ENCODE measurements at places on chromosomes 11 and 22.
A peak's percentile ranks its signal among the peaks of the same experiment; 100 is the strongest.

DNA sequence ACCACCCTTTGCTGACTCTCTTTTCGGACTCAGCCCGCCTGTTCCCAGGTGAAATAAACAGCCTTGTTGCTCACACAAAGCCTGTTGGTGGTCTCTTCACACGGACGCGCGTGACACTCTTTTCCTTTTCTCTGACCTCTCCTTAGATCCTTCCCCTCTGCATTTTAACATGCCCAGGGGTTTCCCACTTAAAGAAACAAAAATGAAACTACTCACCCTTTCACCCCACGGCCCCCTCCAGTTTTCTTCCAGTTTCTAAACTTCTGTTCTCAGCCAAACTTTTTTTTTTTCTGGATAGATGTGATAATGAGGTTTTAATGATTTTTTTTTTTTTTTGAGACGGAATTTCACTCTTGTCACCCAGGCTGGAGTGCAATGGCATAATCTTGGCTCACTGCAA, 32.8 kb upstream of the NUP50 start:
- DNase-seq, result no peak

- DNase-seq, result no peak
Measured at GRCh38 chr22:27573280-27574001, 228.1 kb downstream of the MN1 start.

DNA sequence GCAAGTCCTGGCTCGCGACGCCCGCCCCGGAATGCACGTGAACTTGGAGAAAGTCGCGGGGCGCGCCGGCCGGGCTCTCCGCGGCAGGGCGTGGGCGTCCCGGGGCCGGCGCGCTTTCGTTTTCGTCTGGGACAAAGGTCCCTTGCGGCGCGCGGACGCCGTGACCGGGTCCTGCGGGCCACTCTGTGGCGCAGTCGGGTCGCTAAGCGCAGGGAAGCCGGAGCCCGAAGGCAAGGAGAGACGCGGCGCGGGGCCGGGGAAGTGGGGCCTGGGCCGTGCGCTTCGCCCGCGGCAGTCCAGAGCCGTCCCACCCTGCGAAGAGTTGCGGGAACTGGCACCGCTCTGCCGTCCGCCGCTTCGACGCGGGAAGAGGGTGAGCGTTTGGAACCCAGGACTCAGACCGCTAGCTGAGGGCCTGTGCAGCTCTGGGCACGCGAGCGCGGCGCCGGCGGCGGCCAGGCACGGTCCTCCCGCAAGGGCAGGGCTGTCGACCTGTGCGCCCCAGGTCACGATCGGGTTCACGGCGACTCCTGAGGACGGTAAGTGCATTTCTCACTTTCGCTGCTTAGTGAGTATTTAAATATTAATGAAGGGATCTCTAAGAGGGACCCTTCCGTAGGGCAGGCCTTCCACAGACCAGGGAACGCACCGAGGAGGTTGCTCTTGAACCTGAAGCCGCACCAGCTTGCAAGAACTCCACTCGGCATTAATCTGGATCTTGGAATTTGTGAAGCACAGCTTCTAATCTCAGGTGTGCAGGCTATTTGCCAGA, 78.0 kb upstream of the PPARA start:
- peak; percentile 72 for DNase-seq

DNA sequence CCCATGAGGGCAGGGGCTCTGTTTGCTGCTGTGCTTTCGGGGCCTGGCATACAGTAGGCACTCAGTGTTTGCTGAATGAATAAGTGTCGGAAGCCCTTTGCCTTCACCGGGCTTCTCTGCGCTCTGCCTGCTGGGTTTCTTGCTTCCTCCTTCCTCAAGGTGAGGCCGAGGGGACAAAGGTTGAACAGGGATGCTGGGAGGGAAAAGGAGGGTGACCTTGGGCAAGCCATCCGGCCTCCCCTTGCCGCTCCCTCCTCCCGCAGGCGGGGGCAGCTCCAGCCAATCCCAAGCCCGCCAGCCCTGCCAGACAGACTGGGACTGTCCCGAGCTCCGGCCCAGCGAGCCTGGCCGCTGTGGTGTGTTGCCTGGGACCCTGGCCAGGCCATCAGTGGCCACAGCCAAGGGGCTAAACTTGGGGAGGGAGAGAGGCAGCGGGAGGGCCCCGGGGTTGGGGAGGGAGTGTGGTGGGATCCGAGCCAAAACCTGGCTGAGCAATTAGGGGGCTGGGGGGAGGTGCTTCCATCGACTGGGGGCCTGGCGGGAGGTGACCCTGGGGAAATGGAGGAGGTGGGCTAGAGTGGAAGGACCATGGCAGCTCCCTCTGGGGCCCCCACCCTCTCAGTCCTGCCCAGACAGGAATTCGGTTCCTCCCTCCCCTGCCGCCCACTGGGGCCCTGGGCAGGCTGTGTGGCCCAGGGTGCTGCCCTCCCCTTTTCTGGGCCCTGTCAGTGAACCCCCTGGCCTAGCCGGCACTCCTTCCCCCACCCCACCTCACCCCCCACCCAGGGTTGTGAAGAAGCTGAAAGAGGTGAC, 3.4 kb upstream of the RCOR2 start:
- DNase-seq, result no peak

DNA sequence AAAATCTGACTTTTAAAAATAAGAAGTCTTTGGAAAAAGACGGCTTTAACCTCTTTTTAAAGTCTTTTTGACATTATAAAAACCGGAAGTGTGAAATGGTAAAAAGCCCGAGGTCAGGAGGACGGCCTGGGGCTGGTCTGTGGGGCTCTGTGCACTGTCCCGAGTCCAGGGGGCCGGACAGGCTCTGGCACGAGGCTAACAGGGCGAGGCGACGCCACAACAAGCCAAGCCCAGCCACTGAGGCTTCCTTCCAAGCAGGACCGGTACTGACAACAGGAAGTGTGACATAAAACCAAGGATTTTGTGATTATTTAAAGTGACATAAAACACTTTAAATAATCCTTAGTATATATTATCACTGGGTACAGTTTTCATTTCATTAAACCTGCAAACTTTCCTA, 39.2 kb downstream of the BRD1 start:
- DNase-seq, result no peak

GRCh38 chr11:38718659-38719058, 2120.6 kb upstream of the RAG2 start:
- DNase-seq, result no peak

- DNase-seq, result no peak
Measured at GRCh38 chr11:77152846-77153245, 24.8 kb downstream of the MYO7A start.

DNA sequence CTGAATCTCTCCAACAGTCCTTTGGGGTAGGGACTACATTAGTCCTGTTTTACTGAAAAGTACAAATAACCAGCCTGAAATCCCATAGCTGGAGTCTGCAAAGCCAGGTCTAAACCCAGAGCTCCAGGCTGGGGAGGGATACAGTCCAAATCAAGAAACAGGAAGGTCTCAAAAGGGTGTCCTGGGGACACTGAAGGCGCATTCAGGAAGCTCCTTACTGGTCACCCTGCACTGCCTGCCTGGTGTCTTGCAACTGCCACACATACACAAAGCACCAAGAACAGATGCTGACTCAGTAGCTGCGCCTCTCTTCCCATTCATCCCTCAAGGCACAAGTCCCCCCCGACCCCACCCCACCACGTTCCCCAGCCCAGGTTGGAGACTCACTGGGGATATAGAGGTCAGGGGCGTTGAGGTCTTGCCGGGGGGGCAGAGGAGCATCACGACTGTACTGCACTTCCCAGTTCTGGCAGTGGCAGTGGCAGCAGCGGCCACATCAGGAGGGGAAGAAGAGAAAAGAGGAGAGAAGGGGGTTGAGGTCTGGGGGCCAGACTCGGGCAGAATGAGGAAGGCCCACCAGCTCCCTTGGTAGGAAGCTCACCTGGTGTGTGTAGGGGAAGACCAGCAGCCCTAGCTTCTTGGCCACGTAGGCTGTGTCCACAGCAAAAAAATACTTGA, 1.6 kb downstream of the YIF1A start:
- no peak for DNase-seq

DNA sequence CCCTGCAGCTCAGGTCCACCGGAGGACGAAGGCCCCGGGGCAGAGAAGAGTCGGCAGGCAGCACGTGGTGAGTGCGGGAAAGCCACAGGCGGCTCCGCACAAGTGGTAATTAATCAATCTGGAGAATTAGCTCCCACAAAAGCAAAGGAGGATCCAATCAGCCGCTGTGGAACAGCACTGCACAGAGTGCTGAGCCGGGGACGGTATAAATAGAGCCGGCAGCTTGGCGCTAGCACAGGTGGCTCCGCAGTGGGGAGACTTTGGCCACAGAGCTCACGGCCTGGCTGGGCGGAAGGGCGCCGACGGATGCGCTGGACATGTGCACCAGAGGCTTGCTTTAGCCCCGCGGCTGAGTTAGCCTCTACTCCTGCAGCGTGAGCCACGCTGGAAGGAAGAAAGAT, 48.9 kb downstream of the IGSF9B start:
- no peak for DNase-seq

- DNase-seq, result no peak
Measured at GRCh38 chr11:8006349-8006977, 19.3 kb downstream of the EIF3F start.

DNA sequence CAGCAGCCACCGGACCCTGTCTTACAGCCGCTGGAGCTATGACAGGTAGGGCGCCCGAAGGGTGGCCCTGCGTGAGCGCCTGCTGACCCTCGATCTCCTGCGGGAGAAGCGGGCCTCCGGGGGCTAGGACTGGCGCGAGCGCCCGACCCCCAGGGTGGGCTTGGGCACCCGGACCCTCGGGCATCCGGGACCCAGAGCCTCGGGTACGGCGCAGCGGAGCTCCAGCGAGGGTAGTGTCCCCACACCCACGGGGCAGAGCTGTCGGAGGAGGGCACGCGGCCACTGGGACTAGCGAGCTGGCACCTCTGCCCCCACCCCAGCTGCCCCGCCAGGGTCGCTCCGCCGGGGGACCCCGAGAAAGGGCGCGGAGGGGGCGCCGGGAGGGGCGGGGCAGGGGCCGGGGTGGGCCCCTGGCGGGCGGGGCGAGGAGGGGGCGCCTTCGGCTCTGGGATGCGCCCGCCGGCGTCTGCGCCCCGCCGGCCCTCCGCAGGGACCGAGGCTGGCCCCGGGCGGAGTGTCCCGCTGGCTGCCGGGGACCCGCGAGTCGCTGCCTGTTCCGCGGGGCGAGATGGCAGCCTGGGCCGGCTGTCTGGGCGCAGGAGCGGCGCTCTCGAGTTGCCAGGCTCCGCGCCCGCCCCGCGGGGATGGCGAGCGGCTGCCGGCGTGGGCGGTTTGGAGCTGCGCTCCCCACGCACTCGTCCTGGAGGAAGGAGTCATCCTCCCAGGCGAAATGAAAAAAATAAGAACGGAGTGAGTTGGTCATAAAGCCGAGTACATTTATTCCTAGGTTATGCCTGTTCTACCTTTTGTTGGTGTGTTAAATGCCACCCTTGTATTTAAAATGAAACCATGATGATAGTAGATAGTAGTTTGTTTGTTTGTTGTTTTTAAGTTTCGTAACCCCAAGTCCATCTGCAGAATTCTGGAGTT, 32.4 kb downstream of the EIF3F start:
- no peak for DNase-seq

- no peak for DNase-seq
Measured at GRCh38 chr11:60208146-60208895, 25.4 kb upstream of the MS4A6A start.

DNA sequence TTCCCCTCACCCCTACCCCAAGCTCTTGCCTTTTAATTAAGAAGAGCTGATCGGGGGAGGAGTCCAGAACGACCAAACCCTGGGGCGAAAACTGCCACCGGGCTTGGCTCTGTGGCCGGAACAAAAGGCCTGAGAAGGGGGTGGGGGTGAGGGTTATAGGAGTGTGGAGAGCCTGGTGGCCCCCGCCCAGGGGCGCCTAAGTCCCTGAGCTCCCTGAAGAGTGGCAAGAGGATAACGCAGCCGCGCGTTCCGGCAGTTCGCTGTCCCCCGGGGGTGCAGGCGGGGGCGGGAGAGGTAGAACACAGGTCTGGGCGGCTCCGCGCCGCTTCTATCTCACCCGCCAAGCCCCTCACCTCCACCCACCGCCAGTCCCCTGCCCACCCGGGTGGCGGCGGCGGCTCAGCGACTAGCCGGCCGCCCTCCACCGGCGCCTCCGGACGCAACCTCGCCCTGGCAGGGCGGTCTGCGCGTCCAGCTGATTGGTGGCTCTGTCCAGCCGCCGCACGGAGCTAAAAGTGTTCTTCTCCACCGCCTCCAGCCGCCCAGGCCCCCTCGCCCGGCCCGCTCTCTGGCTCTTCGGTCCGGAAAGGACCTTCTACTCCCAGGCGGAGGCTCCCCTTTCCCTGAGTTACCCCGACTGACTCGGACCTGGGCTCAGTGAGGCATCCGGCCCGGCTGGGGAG, 18.7 kb upstream of the BDNF start:
- no peak for DNase-seq

DNA sequence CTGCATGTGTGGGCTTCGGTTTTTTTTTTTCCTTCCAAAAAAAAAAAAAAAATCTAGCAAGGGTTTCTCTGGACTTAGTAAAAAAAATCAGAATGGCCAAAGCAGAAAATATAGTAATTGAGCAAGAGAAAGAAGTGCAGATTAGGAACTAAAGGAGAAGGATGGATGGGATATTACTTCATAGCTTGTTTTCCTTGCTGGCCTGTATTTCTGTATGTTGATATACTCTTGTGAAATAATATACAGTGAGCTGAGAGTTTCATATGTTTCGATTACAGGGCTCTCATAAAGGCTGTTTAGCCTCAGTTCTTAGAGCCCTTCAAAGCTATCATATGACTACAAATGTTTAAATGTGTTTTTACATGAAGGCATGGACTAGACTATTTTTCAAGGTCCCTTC, 34.3 kb upstream of the NFRKB start:
- no peak for DNase-seq

GRCh38 chr11:127050186-127050585, 49.6 kb upstream of the KIRREL3 start:
- no peak for DNase-seq

DNA sequence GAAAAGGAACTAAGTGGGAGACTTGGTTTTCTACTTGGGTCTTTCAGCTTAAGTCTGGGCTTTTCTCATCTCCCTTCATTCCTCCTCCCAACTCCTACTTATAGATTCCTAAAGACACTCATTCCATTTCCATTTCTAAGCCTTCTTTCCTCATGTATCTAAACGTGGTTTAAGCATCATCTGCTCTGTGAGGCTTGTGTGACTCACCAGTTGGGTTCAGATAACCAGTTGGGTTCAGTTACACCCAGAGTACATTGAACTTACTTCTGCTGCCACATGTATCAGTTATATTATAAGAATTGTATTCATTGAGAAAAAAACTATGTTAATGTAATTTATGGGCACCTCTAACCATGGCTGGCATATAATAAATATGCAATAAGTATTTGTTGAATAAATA, 831.2 kb upstream of the CCDC90B start:
- DNase-seq, result no peak

- DNase-seq, result no peak
Measured at GRCh38 chr11:33982661-33983060, 68.9 kb upstream of the CAPRIN1 start.

GRCh38 chr22:40407831-40408717, 37.7 kb downstream of the SGSM3 start:
- DNase-seq, result peak; percentile 51

GRCh38 chr11:114447892-114448291, 8.6 kb downstream of the REXO2 start:
- no peak for DNase-seq

- DNase-seq, result no peak
Measured at GRCh38 chr11:127119356-127119755, 118.8 kb upstream of the KIRREL3 start.

- no peak for DNase-seq
Measured at GRCh38 chr11:117837070-117837776, 12.7 kb upstream of the FXYD2 start.

GRCh38 chr11:63996512-63996911, 10.3 kb downstream of the OTUB1 start:
- no peak for DNase-seq

Measured in RWPE2 (cell line).